ENCODE measurements at places on chromosomes 3 and 15.

GRCh38 chr3:172198428-172198827 is 159.1 kb downstream of the FNDC3B start:
- no peak for DNase-seq

DNA sequence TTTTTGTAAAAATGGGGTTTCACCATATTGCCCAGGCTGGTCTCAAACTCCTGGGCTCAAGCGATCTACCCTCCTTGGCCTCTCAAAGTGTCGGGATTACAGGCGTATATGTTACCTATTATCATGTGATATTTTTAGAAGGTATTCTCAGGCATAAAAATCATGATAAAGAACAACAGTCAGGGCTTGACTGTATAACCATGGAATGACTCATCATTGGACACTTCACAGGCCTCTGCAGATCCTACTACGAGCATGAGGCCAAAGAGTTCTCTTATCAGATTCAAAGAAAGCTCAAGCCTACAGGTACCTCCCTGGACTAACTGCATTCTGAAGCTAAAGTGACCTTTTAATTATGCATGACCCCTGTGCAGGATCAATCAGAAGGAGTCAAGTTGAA is 91.7 kb upstream of the PRICKLE2 start:
- DNase-seq, result no peak

DNA sequence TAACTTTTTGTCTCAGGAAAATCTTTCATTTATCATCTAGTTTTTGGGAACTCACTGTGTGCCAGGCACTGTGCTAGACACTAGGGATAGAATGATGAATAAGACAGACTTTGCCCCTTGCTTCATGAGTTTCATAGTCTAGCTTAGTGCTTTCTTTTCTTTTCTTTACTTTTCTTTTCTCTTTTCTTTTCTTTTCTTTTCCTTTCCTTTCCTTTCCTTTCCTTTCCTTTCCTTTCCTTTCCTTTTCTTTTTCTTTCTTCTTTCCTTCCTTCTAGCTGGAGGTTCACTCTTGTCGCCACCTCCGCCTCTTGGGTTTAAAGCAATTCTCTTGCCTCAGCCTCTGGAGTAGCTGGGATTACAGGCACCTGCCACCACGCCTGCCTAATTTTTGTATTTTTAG is 172.9 kb downstream of the EDEM1 start:
- no peak for DNase-seq

DNA sequence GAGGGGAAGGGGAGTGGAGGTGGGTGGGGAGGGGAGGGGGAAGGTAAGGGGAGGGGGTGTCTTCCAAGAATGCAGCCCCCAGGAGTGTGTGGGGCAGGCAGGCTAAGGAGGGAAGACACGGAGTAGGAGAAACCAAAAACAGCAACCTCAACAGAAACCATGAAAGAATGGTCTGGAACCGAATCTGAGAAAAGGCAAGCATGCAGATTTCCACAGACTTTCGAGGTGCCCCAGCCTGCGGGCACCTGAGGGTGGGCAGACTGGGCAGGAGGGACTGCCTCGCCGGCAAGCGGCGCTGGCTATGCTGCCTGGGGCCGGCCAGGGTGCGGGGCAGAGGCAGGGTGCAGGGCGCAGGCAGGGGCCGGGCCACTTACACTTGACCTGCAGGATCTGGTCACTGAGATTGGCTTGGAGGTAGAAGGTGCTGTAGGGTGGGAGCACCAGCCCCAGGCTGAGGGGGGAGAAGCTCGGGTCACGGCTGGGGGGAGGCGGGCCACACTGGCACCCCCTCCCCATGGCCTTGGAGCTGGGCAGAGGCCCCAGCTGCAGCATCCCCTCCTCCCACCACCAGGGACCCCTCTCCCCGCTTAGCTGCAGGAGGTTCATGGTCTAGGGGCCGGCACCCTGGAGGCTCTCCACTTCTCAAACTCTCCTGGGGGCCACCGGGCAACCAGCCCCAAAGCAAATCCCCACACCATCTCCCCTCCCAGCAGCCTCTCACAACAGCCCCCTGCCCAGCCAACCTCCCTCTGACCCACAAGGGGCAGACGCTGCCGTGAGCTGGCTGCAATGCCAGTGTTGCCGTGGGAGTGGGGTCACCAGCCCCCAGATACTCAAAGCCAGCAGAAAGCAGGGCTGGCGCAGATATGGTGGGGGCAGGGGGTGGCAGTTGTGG is 15.3 kb upstream of the TMEM115 start:
- no peak for DNase-seq

GRCh38 chr3:164673738-164674137 is 404.6 kb downstream of the SI start:
- no peak for DNase-seq

DNA sequence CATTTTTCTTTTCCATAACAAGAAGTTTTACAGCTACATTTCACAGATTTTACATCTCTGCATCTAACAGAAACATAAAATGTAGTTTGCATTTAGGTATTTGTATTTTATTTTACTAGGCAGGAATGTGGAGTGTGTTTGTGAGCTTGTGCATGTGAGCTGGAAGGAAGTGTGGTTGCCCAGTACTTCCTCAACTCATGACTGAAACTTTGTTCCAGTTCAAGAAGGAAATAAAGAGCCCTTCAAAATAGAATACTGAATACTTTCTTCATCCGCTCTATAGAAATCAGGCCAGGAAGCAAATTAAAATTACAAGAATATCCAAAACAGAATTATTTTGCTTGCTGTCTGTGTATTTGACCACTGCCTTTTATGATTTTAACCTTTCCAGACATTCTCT is 81.3 kb downstream of the CHL1 start:
- no peak for DNase-seq

DNA sequence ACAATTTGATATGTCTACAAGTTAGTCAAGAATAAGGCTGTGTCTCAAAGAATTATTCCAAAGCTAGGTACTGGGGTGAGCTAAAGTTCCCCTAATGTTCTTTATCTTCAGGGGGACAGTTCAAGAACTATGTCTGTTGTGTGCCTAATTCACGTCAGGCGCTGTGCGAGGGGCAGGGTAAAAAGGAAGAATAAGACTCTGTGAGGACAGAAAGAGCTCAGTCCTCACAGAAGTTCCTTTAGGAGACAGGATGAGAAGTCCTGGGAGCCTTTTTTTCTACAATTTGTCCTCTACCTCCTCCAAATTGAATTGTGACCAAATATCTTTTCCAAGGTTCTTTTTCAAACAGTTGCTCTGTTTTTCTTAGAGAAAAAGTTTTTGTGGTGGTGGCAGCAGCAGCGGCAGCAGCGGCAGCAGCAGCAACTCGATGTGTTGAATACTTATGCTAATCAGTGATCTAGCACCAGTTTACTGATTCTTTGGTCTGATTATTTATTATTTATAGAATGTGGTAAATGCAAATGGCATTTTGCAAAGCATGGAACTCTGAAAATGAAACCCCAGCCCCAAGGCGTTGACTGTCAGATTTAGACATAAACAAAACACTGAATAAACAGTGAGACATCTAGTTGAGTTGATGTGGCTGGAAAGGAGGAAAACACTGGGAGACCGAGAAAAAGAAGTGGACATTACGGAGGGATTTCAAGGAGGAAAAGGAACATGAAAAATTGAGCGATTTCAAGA is 88.6 kb downstream of the GTPBP8 start:
- no peak for DNase-seq

DNA sequence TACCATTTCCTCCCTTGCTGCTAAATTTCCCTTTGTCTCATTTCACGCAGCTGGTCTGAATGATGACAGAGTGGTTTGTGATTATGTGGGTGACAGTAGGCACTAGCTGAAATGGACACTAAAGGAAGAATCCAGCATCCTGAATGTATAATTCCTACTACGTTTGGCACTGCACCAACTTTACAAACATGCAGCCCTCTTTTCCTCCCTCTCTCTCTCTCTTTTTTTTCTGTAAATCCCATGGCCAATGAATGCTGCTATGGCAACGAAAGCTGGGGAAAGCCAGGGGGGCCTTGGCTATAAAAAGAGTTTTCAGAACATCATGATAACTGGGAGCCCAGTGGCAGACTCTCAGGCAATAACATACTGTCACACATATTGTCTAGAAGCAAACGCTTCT is 367.2 kb upstream of the AGTR1 start:
- no peak for DNase-seq

DNA sequence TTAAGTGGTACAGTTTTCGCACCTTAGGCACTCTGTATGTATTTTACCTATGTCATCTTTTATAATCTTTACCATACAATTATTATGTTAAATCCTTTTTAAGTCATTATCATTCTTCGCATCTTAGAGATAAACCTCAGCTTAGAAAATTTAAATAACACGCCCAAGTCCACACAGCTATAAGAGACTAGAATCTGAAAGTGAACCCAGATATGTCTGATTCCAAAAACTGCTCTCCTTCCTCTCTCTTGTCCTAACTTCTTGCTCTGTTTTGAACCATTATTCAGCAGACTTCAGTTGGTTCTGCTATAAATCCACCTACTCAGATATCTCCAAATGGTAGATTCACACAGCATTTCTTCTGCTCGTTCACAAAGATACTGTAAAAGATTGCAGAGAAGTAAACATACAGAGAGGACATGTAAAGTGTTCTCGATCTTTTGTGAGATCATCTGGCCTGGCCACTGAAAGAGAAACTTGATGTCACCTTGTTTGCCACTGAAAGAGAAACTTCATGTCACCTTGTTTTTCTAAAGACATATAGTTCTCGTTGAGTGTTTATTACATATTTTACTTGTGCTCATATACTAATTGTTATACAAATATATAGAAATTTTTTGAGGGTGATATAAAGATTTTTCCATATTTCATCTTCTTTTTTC is 533.2 kb downstream of the GRM7 start:
- no peak for DNase-seq

- no peak for DNase-seq
Observed at GRCh38 chr3:105634708-105635107, 234.1 kb downstream of the CBLB start.

DNA sequence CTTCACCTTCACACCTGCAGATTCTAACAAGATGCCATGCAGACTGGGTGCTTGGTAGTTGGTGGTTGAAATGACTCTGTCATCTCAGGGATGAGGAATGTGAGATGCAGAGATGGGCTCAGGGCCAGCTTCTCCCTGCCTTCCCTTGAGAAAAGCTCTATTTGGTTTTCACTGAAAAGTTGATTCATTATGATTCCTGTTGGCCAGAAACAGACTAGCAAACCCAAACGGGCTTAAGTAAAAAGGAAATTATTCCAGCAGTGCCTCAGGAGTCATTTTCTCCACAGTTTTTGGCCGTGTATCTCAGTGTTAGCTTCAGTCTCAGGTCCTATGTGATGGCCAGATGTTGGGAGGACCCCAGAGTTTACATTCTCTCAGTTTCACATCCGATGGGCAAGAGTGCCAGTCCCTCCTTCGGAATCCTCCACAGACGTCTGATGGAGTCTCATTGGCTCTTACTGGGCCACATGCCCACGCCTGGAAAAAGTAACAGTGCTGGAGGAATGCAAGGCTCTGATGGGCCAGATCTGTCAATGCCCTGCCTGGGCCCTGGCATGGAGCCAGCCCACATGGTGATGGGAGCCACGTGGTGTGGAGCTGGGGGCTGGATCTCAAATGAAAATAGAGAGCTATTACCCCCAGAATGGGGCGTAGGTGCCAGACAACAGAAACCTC is 22.3 kb upstream of the SACM1L start:
- no peak for DNase-seq

DNA sequence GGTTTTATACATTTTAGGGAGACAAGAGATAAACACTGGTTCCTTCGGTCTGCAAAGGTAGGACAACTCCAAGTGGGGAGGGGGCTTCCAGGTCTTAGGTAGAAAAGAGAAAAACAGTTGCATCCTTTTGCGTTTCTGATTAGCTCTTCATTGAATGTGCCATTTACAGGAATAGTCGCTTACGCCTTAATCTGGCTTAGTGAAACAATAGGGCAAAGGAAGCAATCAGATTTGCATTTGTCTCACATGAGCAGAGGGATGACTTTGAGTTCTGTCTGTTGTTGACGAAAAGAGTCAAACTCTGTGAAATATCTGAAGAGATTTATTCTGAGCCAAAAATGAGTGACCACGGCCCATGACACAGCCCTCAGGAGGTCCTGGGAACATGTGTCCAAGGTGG is 166.0 kb upstream of the ATP10A start:
- DNase-seq, result no peak
